Mesenteric fat pad (tissue), 1 donor: ENCODE measurements at places on chromosomes 16 and 17. TPM values are rescaled to one million over a fixed set of nuclear protein-coding genes. Genes with fewer than 3 reads are reported as not detected.

The KRTAP9-6 gene
- total RNA-seq: not detected

The ALOX12 gene
- total RNA-seq: 0.16 TPM

The SMPD3 gene
- total RNA-seq: 0.58 TPM

The KRTAP4-3 gene
- total RNA-seq: not detected

The KRT222 gene
- total RNA-seq: 0.26 TPM

The RAB26 gene
- not detected for total RNA-seq

The ATXN7L3 gene
- 64.5 TPM for total RNA-seq

The TMEM186 gene
- total RNA-seq: 7.7 TPM
